Stimulated activated CD4-positive, alpha-beta T cell treated with anti-CD3 and anti-CD28 coated beads, Interleukin-1b, Interleukin-23, amount 100 ng/mL, for 48 hours (primary cell): ENCODE measurements at places on chromosomes 7 and 10.

DNA sequence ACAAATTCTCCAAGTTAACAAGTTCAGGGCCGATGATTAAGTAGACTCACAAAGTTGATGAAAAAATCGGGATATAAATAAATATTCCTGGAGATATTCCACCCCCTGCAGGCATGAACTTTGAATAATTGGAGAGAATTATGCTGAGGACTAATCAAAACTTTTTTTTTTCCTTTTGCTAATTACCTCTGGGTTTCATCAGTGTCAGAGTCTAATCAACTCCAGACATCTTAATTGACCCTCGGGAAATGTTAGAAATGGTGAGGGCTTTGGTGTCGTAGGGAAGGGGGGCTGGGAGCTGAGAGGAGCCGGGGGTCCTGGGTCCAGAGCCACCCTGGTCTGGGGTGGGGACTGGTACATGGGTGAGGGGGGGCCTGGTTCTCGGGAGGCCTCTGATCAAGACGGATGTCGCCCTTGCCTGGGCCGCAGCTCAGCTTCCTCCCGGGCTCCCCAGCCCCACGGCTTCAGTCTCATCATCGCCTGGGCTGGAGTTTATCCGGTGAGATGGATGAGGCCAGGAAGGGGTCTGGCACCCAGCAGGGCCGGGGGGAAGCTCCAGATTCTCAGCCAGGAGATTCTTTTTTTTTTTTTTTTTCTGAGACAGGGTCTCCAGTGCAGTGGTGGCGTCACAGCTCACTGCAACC, 30.4 kb upstream of the ELFN1 start:
- no peak for DNase-seq

DNA sequence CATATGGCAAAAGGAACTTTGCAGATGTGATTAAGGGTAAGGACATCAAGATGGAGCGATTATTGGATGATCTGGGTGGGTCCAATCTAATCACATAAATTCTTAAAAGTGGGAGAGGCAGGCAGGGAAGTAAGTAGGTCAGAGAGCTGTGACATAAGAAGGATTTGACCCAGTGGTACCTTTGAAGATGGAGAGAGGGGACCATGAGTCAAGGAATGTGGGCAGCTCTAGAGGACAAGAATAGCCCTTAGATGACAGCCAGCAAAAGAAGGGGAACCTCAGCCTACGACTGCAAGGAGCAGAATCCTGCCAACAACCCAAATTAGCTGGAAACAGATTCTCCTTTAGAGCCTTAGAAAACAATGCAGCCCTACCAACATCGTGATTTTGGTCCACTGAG, 34.5 kb downstream of the LAMB1 start:
- DNase-seq = no peak

DNA sequence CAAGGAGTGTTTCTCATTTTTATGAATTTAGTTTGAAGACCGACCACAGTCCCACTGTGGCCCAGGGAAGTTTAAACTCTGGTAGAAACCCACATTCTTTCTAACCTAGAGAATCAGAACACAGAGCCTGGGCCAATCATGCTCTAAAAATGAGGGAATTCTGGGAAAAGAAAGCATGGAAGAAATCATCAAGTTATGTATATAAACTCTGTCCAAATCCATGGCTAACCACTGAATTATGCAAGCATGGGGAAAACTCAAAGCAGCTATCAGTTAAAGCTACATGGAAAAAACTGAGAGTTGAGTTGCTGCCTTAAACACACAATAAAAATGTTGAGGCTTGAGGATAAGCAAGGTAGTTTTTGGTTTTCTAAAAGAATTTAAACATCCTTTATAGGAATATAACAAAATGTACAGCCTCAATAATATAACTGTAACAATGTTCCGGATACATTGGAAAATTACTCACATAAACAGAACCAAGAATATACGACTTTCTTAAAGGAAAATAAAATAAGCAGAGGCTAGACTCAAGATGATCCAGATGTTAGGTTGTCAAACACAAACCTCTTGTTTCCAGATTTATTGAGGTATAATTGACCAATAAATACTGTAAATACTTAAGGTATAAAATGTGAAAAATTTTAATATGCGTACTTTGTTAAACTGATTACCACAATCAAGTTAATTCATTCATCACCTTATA, 311.2 kb upstream of the GNAI1 start:
- DNase-seq = no peak

- peak; percentile 45 for DNase-seq
Measured at GRCh38 chr7:36286226-36286625, 103.4 kb upstream of the ANLN start.

- peak; percentile 53 for DNase-seq
Measured at GRCh38 chr7:134737566-134738345, 41.7 kb upstream of the CALD1 start.

DNA sequence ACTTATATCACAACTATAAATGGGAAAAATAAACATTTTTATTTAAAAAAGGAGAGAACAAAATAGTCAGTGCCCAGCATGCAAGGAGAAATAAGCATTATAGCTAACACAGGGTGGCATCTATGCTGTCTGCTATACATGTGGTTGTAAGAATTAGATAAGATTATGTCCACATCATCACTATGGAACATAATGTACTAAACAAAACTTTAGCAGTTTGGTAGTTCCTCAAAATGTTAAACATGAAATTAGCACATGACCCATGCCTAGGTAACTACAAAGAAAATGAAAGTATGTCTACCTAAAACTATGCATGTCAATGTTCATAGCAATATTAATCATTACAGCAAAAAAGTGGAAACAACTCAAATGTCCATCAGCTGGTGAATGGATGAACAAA, 28.7 kb upstream of the RUFY2 start:
- no peak for DNase-seq

GRCh38 chr7:134141868-134142264, 14.7 kb downstream of the LRGUK start:
- no peak for DNase-seq

DNA sequence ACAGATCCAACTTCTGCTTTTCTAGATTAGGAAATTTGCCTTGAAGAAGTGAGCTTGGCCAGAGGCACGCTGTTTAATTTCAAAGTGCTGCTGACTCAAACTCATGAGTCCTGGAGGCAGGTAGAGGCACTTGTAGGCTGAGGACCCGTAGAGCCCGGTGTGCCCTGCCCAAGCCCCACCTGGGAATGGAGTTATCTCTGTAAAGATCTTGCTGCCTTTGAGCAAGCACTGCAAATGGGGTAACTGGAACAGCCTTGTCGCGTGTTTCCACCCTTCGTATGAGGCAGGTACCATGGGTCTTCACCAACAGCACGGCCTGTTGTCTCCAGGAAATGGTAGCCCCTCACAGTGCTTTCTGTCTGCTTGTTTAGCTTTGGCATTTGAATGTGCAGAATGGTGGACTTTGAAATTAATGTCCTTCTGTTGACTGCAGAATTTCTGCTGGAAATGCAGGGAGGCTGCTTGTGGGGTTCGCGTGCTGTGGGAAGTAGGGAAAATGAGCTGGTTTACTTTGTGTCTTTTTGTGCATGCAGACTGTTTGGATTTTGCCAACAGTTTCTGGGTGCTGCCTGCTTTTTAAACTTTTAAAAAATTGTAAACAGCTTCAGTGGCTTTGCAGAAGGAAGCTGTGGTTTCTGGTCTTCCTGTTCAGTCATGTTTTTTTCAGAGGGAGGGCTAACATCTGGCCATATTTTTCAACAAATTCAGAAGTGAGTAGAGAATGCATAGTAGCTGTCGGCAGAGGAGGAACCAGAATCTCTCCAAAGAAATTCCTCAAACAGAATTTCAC, 27.2 kb downstream of the CCM2 start:
- no peak for DNase-seq

DNA sequence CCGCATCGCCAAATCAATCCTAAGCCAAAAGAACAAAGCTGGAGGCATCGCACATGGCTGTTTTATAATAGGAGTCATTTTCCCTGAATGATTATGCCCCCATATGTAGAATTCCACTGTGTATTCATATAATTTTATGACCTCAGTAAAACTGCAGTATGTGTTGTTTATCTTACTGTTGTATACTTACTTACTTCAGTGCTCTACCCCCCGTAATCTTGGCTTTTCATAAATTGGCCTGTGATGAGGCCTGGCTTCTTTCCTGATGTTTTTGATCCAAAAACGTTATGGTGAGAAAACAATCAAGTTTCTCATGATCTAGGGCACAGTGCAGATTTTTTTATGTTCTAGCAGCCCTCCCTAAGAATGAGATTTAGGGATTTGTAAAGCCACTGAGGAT, 306.4 kb upstream of the FZD1 start:
- DNase-seq = no peak

- no peak for DNase-seq
Measured at GRCh38 chr10:69418052-69418752, 1.5 kb upstream of the TACR2 start.

DNA sequence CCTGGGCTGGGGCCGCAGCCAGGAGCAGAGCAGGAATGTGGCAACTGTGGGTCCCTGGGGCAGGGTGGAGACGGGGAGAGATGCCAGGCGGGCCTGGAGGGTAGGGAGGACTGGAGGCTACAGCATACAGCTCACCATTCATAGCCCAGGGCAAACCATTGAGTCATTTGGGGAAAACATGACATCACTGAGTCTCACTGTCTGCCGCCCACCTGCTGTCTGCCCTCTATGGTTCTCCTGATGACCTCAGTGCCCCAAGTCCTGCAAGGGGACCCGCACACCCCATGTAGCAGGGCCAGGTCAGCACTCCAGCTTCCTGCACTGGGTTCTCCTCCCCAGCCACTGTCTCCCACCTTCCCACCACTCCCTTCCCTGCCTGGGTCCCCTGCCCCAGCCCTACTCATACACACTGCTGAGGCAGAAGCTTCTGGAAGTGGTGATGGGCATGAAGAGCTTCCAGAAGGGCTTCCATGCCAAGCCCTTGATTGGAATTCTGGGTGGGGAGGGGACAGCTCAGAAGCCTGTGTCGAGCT, 10.4 kb downstream of the CHST3 start:
- peak; percentile 69 for DNase-seq

- no peak for DNase-seq
Measured at GRCh38 chr10:118141471-118141870, 94.7 kb upstream of the RAB11FIP2 start.

- no peak for DNase-seq
Measured at GRCh38 chr7:117942780-117943179, 69.5 kb upstream of the CTTNBP2 start.

DNA sequence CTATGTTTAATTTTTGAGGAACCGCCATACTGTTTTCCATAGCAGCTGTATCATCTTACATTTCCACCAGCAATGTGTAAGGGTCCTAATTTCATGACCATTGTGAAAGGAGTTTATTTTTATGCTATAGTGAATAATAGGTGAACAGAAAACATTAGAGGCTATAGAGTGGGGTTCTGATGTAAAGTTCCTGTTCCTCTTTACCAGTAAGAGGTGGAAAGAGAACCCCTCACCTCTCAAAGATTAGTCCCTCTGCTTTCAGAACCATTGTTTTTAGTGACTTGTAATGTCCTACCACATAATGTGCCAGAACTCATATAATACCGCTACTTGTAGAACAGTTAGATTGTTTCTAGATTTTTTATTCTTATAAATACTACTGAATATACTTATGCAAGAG, 34.2 kb downstream of the SUFU start:
- no peak for DNase-seq

- peak; percentile 32 for DNase-seq
Measured at GRCh38 chr7:130649004-130649790, 19.4 kb downstream of the COPG2 start.

DNA sequence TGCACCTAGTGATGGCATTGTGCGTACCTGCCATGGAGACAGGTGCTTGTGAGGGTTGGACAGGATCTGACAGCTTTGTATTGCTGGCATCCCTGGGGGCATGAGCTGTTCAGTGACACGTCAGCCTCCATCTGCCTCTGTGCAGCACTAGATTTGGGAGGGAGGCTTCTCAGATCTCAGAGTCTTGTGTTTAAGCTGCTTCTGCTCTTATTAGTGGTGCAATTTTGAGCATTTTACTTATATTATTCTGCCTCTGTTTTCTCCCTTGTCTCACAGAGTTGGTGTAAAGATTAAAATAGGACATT, 5.1 kb downstream of the ARHGAP22 start:
- DNase-seq = no peak

DNA sequence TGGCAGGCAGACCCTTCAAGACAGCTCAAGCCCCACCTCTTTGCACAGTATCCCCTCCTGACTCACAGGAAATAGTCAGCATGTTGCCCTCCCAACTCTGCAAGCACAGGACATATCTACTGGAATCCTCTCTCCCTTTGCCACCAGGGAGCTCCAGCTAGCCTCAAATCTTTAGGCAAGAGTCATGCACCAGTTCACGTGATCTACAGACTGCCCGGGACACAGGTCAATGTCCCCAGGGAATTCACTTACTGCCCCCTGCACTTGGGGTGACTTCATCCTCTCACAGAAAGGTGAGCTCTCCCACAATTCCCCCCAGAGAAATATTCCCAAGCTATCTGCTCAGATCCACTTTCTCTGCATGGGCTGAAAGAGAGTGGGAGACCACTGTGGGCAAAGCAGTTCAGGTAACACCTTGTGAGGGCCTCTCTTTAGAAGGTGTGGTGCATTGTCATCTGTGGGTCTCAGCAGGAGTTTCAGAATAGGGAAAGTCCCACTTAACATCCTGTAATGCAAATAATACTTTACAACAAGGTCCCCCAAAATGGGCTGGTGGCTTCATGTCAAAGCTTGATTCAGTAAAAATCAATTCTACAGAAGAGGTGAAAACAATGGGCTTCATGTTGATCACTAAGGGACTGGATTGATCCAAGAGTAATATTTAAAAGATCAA, 129.9 kb downstream of the NOC3L start:
- no peak for DNase-seq

DNA sequence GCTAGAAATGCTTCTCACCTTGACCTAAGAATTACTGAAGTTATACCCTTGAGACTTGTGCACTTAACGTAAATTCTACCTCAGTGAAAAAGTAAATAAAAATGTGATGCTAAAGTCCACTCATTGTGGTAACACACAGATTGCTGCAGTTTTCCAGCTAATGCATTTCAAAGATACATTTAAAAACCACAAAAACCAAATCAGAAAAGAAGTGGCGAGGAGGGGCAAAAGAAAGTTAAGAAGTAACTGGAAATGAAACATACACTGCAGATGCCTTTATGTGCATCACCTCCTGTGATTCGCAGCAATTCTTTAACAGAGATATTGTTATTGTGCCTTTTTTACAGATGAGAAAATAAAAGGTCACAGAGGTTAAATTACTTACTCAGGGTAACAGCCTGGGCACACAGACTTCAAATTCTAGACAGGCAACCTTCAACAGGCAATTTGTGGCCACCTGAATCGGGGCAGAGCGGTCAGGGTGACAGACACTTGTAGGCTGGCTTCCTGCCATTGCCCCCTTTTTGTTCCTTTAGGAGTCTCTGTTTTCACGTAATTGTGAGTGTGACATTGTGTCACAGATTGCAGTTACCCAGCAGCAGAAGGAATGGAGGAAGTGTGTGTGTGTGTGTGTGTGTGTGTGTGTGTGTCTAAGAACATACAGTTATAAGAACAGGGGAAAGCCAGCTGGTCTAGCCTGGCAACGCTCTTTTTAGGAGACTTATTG, 1.9 kb downstream of the WIPF3 start:
- DNase-seq = no peak

DNA sequence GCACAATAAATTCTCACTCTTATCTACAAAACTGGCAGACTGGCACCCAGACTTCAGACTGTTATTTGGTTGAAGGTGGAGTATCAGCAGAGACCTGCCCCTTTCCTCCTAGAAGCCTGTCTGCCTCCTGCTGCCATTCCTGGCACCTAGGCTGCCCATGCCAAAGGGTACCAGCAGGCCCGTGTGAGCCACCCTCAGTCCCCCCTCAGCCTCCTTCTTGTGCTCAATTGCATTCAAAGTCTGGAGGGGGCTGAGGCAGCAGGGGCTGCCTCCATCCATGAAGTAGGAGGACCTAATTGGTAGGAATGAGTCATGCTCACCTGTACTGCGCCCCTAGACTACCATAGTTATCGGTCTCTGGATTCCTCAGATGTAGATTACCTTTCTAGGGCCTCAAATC, 440.9 kb upstream of the GRM3 start:
- DNase-seq = no peak
